NCI-H1694 (cell line): ENCODE measurements at places on chromosomes 12 and 14.
A peak's percentile ranks its signal among the peaks of the same experiment; 100 is the strongest.

GRCh38 chr12:22313963-22314330 lies 20.6 kb downstream of the ST8SIA1 start:
- DNase-seq = no peak

DNA sequence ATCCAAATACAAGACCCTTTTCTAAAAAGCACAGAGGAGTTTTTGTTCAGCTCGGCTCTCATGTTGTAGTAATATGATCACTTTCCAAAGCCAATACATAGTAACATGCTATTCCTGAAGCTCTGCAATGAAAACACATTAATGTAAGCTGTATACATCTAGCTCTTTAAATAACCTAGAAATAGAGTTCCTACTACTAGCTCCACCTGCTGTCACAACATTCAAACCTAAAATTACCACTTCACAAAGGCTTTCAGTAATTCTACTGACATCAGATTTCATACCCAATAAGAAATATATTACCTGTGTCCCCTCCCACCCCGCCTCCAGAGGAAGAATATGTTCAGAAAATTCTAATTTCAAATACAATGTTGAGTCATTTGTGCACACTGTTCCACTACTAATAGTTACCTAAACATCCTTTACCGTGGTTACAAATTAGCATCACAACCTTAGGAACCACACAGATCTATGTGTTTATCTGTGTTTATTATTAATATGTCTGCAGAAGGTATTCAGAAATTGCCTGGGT lies 17.8 kb downstream of the EFCAB11 start:
- no peak for DNase-seq

GRCh38 chr12:10705655-10706054 lies 17.5 kb downstream of the YBX3 start:
- DNase-seq = no peak

DNA sequence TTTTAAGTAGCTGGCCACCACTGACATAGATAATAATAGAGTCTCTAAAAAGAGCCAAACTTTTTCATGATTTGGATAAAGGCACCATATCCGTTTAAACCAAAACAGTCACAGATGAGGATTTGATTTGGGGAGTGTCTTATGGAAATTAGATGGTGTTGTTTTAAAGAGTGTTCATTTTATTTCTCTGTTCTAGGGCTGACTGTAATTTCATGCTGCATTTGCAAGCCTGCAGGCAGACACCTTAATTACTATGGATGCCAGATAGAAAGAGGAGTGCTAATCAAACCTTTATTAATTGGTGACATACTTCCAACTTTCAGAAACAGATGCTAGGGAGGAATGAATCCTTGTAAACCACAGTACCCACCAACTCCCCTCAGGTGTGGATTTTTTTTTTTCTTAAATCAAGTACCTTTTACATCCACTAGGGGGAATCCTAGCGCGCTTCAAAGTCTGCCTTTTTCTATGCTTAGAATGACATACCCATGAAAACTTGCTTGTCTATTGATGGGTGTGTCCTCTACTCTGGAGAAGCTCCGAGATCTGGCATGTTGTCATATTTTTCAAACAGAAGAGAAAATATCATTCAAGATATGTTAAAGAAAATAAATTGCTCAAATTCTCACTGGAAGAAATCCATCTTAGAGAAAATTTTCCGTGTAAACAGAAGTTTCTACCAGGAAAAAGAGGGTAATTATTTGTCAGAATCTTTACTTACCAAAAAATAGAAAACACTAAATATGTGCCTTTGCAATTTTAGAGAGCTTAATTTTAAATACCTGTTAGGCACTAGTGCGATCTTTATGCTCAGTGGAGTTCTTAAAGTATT lies 14.2 kb upstream of the PLXNC1 start:
- DNase-seq = peak; percentile 65

DNA sequence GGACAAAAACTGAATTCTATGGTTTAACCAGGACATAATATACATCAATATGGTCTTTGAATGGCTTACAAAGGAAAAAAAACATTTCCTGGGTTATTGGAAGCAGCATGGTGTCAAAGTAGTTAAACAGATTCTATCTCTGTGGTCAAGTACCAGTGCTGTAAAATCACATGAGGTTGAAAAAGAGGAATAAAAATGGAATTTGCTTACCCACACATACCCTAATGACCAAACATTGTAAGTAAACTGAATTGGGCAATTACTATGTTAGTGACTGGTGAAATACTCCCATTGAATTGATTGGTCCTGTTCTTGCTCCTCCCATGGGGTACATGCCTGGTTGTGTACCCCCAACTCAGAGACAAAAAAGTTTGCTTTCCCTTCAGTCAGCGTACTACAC lies 19.6 kb downstream of the IFNG start:
- DNase-seq = no peak

- DNase-seq = peak; percentile 8
Observed at GRCh38 chr12:43728117-43728516, 30.5 kb downstream of the PUS7L start.

DNA sequence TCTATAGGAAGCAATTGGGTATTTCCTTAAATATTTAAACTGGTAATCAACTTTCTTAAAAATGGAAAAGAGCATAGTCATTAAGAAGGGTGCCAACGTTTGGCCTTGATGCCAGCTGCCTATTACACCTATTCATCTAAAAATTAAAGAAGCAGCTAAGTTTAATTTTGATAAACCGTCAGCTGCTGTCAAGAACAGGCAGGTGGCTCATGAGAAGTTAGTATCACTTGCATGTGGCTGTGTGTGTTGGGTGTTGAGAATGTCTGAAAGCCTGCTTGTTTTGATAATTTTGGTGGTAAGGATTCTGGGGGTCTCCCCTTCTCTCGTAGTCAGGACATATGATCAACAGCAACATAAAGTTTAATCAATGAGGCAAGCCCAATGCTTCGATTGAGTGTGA lies 6.5 kb downstream of the GLRX5 start:
- DNase-seq = no peak

GRCh38 chr14:59176765-59177164 lies 11.7 kb upstream of the DAAM1 start:
- no peak for DNase-seq

DNA sequence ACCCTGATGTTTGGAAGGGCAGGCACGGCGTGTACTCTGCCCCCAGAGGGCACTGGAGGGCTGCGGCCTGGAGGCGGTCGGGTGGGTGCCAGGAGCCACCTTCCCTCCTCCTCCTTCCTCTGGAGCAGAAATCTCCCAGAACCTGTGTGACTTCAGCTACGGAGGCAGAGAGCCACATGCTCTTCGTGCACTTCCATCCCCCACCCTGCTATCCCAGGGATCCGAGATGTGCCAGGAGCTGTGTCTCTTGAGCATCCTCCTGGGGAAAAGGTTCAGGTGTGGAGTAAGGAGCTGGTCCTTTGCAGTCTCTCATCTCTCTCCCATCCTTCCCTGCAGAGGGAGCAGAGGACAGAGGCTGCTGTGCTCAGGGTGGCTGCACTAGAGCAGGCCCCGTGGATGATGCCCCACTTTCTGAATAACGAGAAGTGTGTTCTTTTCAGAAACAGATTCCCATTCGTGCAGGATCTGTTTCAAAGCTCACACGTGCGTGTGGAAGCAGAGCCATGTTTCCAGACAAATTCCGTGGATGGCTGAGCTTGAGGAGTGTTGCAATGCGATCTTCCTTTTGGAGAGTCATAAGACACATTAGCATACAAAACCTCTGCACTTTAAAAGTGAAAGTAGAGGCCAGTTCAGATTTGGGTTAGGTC lies 162.9 kb downstream of the ADGRD1 start:
- no peak for DNase-seq

DNA sequence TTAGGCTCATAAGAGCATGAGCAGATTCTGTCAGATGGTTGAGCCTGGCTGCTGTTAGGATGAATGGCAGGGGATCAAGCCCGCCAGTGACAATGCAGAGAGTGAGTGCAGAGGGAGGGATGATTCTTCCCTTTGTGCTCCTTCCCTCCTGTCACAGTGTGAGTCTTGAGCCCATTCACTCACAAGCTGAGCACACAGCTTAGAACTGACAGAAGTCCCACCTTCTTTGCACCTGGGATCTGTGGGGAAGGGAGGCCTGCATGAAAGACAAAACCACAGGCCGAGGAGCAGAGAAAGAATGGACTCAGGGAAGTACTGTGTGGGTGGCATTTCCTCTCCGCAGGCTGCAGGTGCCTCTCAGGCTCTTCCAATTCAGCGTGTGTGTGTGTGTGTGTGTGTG lies 160.6 kb downstream of the KCNA5 start:
- DNase-seq = no peak

GRCh38 chr12:121793440-121793837 lies at the start of gene RHOF:
TSS of gene RHOF (minus strand) at chr12:121793688. CDS start at chr12:121793633, 55 bp downstream.
- no peak for DNase-seq

GRCh38 chr12:20101046-20101445 lies 267.3 kb upstream of the PDE3A start:
- DNase-seq = no peak

DNA sequence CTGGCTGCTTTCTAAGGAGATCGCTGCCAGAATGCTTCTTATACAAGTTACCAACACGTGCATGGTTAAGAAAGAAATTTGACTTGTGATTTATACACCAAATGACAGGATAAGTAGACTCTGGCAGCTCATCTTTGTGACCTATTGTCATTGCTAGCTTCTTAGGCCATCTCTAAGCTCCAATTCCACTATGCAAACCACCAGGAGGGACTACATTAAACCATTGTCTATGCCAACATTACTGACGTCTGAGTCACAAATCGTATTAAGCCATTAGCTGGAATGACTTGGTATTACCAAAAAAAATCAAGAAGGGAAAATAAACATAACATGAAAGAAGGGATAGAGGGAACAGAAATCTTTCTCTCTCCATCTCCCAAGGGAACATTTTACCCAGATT lies 15.8 kb upstream of the VPS33A start:
- DNase-seq = no peak

DNA sequence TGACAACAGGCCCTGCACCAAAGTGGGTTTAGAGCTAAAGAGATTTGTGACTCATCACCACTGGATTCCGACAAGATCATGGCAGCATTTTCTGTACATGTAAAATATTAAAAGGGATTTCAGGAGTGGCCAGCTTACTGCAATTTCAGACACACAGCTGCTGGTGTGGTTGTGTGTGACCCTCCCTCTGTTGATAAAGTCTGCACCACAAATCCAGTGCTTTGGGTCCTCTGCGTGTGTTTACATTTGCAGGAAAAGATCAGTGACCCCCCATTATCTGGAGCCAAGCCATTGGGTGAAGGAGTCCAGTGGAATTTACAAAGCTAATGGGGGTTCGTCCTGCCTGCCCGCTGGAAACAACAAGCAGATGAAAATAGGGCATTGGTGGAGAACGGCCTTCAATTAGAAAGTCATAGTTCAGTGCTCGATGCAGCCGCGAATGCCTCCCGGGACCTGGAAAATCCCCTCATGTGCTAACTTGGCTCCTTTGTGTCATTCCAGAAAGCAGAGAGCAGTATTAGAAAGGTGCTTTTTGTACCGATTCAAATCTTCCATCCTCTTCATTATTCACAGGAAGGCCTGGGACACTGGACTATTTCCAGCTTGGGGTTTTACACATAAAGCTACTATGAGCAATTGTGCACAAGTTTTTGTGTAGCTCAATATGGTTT lies 188.5 kb upstream of the TMEM132C start:
- DNase-seq = no peak

DNA sequence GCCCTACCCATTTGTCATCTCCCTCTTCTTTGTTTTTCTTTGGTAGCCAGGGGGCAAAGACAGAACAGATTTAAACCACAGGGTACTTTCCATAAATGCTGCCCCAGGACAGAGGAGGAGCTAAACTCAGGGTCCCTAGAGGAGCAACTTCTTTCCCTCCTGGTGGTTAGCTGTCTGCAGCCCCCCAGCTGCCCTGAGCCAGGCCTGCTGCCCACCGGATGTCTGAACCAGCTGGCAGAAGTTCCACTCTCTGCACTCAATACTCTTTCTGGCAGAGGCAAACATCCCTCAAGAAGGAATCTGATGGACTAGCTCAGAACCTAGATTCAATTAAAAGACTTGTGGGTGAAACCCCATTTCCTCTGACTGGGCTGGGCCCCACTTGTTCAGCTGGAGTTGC lies 10.7 kb downstream of the VDR start:
- DNase-seq = no peak

GRCh38 chr14:59098377-59098776 lies 90.1 kb upstream of the DAAM1 start:
- no peak for DNase-seq

DNA sequence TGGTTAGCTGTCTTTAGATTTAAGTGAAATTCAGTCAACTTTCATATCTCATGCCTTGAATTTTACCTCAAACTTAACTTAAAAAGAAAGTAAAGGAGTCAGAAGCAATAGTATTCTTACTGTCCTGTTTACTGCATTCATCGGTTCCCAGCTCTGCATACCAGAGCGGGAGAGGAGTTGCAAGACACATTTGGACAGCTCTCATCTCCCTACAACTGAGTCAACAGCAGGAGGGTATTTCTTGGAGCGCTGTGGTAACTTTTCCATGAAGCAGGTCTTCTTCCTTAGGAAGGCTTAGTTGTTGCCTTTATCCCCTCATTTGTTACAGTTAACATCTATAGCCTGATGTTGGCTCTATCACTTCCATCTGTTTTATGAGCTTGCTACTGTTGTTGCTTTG lies 65.1 kb downstream of the TRMT5 start:
- DNase-seq = no peak

GRCh38 chr12:97556302-97556779 lies 93.7 kb downstream of the RMST start:
- DNase-seq = no peak

GRCh38 chr14:67360470-67361206 lies 510 bp downstream of the EIF2S1 start:
- no peak for DNase-seq

DNA sequence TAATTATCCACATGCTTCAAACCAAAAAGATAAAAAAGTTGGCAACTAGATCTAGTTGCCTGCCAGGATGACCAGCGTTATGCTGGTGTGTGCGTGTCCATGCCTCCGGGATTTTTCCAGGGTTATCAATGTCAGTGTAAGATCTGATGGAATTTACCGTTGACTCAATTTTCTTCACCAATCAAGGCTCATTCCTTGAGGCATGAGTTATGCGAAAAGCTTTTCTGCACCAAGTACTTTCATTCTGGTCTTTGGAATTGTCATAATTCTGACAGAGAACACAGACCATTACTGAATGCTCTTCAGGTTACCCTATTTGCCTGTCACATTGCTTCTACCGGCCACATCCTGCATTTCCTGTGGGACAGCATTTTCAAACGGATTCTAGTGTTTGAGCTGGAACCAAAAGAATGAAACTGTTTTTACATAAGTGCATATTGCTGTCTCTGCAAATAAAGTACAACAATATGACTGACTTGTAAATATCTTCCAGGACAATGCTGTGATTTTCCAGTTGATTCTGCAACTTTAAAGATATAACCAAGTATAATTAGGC lies 91.8 kb downstream of the DUSP16 start:
- DNase-seq = no peak

- peak; percentile 62 for DNase-seq
Observed at GRCh38 chr12:116609319-116610114, 50.3 kb downstream of the MAP1LC3B2 start.

DNA sequence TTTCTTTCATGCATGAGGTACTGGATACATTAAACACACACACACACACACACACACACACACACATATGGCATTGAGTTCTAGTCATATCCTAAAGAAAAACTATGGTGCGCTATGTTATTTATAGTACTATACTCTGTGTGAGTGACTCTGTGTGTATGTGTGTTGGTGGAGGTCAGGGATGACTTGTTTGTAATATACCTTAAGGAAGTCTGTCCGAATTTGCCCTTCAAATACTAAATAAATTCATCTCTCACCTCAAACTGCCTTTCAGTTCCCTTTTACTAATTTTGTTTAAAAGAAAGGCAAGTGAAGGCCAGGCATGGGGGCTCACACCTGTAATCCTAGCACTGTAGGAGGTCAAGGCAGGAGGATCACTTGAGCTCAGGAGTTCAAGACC lies 2.1 kb upstream of the AKAP5 start:
- DNase-seq = no peak

- DNase-seq = no peak
Observed at GRCh38 chr12:52632656-52633055, 14.3 kb upstream of the KRT73 start.
